NCI-H187 treated with DMSO at 0.1 percent for 48 hours (cell line): ENCODE measurements at places on chromosomes 12 and 14.
A peak's percentile ranks its signal among the peaks of the same experiment; 100 is the strongest.

DNA sequence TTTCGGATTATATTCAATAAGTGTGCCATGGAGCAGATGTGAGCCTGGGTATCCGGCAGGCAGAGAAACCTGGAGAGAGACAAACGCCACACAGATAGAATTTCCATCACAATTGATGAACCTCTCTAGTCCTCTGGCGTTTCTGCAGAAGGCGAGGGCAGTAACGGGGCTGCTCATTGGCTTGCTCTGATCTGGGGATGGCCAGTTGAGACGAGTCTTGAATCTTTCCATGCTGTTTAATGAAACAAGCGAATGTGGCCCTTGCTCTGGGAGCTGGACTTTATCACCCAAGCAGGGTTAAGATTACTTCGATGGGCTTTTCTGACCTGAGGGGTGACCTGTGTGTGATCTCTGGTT lies 42.4 kb upstream of the CLMN start:
- no peak for DNase-seq

DNA sequence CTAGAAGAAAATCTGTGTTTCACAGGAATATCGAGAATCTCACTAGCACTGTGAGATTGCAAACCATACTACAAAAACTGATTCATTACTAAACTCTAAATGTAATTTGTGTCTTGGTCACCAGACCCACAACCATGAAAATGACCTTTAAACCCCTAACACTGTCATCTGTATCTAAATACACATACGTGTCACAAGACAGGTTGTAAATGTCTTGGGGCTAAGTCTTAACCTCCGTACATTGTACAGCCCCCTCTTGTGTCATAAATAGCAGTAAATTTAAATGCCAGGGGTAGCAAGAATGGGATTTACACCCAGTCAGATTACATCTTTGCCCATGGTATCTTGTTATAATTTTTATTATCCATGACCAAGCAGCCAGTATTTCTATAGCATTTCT lies 117.3 kb downstream of the GPR135 start:
- no peak for DNase-seq

DNA sequence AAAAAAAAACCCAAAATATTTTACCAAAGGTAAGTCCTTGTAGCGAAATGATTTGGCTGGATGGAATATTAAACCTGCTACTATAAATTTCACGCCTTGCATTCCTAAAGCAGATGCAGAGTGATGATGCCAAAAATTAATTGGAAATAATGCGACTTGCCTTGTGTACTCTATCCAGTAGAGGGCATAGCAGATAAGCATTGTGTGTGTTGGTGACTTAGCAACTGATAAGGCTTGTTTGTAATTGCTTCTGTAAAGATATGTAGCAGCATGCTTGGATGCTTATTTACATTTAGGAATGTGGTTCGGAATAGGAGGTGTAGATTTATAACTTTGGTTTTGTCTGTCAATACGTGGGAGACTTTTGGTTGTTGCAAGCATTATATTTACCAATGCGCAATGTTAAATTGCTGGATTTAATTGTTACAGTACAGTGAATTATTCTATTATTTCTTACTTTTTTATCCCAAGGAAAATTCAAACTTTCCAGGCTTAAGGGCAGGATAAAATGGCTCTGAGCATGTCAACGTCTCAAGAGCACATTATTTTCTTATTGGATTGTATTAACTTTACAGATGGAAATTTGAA lies 80.5 kb downstream of the TMEM260 start:
- peak; percentile 16 for DNase-seq

DNA sequence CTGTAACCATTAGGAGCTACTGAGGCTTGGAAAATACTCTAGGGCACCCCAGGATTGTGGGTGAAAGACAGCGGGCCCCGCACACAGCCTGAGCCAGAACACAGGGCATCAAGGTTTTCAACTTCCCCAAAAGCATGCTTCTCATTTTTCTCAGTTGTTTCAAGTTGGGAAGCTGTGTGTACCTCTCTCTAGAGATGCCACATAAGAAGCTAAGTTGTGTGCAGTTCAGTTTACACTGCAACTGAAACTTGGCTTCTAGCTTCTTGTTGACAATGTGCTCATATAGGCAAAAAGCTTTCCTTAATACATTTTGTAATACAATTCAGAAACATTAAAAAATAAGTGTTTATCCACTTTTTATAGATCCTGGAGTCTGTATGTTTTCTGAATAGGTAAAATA lies 88.1 kb upstream of the PTPRR start:
- no peak for DNase-seq

- DNase-seq = no peak
Measured at GRCh38 chr12:42669553-42669952, 80.0 kb upstream of the PRICKLE1 start.

DNA sequence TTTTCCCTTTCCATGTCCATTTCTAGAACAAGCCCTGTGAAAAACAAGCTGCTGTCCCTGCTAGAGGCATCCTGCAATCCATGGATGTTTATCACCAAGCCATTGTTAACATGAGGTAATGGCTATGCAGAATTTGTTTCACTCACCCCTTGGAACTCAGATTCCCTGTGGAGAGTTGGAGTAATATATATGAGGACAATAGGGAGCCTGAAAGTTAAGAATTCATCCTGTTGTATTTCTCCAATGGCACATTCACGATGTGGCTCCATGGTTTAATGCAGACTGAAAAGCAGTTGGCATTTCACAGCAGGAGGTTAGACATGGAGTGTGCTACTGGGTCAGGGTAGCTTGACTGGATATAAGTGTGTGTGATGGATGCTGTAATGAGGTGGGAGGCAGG lies 32.4 kb downstream of the GPR65 start:
- DNase-seq = no peak

DNA sequence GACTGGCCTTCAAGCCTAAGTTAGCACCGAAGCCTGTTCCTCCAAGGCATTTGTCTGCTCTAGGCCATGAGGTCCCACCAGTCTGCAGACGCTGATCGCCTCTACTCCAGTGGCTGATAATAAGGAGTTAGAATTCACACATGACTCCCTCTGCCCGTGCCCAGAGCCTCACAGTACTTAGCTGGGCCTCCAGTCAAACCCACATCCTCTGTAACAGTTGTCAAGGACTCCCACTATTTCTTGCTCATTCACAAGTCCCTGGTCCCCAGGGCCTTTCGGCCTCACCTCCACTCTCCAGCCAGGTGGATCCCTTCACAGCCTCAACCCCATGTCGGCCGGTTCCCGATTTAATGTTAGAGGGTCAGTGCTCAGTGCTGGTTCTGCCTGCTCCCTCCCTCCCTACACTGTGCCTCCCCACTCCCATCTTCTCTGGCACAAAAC lies 6.3 kb upstream of the KRT5 start:
- DNase-seq = no peak

- no peak for DNase-seq
Measured at GRCh38 chr14:96797582-96798349, 584 bp downstream of the VRK1 start.

DNA sequence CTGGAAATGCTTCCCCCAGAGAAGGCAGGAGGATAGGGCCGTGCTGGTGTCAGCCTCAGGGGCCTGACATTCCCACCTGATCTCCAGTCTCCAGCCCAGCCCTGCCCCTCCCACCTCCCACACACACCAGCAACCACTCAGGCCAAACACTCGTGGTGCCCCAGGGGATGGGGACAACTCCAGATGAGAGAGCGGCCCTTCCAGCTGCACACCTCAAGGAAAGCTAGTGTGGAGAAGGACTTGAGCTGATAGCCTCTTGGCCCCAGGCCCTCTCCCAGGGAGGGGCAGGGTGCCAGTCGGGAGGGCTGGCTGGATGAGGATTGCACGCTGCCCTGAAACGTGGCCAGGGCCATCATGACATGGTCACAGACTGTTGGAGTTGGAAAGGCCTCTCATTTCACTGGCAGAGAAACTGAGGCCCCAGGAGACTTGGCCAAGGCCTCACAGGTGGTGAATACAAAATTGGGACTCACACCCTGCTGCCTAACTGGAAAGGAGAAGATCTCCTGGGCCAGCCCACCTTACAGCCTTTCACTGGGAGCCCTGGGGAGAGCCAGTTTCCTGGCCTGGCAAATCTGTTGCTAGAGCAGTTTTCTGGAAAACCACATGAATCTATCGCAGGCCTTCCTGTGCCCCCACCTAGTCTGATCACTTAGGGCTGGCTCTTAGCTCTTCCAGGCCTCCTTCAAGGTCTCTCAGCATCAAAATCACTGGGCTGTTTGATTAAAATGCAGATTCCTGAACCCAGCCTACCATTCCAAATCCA lies 52.1 kb downstream of the IRF2BPL start:
- DNase-seq = no peak

DNA sequence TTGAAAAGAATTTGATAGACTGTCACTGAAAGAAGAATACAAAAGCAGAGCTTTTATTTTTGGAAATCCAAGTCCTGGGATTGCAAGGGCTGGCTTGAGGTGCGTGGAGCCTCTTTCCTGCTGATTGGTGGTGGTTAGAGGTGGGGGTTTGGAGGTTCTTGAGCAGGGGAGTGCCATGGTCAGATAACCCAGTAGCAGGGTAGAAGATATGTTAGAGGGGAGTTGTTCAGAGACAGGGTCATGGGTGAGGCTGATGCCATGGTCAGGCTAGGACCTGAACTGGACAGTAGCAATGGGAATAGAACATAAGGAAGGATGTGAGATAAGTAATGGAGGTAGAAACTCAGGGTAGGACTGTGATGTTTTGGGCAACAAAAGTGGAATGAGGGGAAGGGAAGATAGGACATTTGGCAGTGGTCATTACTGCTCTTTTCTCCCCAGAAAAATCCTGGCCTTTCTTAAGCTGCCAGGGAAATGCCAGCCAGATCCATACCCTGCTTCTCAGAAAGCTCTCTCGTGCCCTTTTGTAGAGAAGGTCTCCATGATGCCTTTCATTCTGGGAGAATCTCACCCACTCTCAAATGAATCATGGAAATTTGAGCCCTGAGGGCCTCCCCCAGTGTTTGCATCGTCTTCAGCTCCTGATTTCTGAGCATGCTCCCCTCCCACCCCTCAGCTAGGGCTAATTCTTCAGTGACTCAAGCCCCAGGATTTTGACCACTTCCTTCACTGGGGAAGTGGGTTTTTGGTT lies 9.5 kb downstream of the EMP1 start:
- DNase-seq = no peak

DNA sequence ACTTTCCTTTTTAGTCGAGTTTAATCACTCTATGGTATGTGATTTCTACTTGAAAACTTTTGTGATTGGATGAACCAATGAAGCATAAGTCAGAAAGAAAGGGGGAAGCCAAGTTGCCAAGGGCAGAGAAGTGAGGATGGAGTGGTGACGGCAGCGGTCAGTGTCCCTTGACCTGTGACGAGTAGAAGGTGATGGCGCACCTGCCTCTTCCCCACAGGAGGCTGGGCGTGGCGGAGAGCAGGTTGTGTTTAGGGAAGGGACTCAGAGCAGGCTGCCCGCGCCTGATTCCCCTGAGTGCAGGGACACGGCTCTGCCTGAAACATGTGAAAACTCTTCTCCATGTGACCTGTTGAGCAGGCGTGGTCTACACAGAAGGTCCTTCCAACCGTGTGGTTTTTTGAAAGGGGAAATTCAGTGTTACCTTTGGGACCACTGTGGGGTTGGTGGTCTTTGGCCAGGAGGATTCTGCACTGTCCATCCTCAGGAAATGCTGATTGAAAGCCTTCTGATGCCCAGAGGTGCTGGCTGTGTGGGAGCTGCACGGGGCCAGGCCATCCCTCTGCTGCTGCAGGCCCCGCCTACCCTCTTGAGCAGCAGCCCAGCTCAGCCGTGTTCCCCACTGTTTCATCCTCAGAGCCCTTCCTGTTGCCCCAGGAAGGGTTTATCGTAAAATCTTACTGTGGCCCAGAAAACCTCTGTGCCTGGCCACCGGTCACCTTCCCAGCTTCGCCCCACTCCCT lies 23.5 kb upstream of the AMN start:
- DNase-seq = peak; percentile 11

DNA sequence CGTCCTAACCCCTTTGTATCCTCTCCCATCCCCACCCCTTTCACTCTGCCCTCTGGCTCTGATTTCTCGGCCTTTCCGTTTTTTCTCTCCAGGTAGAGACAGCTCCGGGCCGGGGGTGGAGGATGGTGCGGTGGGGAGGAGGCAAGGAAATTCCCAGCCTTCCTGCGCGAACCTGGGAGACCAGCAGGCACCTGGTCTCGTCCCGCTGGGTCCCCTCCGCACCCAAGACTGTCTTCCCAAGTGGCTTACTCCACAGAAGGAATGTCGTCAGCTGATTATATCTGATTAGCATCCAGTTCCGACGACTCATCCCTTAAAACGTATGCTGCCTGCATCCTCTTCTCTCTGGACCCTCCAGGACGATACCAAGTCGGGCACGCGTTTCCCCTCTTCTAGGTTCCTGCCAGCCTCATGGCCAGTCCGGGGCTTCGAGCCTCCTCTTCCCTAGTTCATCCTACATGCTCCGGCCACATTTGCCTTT lies 42.2 kb upstream of the CAPRIN2 start:
- DNase-seq = no peak

DNA sequence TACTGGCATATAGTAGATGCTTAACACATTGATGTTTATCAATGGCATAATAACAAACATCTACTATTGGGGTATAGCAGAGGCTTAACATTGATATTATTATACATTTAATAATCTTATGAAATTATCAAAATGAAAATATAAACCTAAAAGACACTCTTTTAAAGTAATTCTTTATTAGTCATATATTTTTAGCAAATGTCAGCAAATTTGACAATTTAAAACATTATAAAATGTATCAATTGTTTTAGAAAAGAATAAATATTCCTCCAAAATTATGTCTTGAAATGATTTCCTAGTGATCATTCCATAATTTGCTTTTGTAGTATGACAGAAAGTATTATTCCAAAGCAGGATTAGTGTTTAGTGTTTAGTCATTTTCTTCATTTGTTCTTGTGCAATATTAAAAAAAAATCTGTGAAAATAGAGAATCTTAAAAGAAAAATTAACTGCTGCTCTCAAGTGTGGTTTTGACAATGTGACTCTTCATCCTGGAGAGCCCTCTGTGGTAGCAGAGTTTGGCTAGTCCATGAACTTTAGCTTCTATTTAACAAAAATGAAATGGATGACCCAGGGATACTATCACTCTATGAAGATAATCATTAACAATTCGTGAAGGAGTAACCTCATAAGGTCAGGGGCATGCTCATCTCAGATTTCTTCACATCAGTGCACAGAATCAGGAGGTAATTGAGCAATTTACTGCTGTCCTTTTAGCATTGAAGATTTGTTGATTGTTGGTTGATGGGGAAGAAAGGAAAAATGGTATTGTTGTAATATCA lies 1018.5 kb downstream of the LRFN5 start:
- no peak for DNase-seq

DNA sequence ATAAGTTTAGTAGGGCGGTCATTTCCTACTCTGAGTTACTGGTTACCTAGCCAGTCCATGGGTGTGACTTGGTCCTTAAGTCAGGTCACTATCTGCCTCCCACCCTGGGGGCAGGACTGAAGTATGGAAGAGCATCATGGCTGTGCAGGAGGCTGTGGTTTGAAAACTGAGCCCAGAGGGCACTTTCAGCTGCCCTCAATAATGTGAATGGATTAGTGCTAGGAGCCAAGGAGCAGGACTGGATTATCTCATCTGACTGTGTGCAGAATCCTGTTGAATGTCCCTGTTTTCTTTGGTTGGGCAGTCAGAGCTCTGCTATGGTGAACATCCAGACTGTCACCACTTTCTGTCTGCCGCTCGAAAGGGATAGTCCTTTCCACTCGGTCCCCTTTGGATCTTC lies 1.6 kb downstream of the ATXN7L3B start:
- DNase-seq = no peak
